ENCODE measurements at places on chromosomes 5 and 9.
A peak's percentile ranks its signal among the peaks of the same experiment; 100 is the strongest.

DNA sequence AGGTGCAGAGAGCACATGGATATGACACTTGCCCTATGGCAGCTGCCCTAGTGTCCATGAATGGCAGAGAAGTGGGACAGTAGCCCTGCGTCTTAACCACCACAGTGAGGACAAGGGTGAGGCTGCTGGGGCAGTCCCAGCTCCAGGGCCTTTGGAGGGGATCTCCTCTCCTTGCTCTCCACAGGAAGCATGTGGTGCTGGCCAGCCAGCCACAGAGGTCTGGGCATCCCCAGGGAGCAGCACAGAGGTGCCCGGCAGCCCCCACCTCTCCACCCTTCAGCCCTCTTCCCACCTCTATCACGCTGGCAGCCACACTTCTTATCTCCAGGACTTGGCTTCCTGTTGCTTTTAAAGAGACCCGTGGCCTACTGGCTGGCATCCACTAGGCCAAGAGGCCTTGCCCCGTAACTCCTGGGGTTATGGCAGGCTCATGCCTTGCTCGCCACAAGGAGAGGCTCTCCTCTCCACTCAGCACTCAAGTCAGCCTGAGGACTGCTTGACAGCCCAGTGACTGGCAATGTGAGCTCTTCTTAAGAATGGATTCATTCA is 21.9 kb downstream of the CSF2 start:
- DNase-seq = no peak

GRCh38 chr9:131235480-131235851 is 40.8 kb downstream of the FAM78A start:
- no peak for DNase-seq

GRCh38 chr9:109518621-109519335 is 20.7 kb upstream of the PTPN3 start:
- DNase-seq = no peak

- no peak for DNase-seq
Measured at GRCh38 chr9:98187926-98188325, 4.5 kb downstream of the CORO2A start.

DNA sequence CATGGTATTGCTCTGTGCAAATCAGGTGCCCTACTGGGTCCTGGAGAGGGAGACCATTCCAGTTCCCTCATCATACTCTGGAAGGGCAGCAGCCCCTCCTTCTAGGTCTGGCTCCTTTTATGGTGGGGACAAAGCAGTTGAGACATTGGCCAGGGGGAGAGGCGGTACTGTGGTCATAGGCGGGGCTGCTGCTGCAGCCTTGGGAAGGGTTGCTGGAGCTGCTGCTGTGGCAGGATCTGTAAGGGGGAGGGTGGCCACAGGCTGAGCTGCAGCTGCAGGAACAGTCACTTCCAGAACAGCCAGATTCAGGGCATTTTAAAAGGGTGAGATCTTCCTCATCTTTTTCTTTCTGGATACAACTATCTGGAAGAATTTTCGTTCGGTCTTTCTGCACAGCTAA is 233.0 kb upstream of the SGCD start:
- peak; percentile 23 for DNase-seq

DNA sequence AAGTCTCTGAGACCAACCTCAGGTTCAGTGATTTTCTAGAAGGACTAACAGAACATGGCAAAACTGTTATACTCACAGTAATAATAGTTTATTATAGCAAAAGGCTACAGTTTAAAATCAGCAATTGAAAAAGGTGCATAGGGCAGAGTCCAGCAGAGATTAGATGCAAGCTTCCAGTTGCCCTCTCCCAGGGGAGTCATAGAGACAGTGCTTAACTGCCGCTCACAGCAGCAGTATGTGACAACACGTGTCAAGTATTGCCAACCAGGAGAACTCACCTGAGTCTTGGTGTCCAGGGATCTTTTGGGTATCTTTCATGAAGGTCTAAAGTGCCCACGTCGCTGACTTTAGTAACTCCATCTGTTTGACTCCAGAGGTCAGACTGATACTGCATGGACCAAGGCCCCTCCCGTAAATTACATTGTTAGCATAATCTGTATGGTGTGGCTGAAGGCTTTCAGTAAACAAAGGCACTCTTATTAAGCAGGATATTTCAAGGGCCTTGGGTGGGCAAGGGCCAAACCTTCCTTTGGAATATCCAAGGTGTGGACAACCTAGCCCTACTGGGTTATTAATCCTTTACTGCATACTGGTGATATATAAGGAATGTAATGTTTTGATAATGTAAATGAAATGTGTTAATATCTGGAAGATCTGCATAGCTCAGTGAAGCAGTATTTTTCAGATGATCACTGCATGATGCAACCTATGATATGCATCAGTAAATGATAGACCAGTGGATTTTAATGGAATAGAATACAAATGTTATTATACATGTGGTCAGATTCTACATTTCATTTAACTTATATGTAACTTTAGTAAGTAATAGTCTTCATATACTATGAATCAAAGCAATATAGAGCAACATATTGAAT is 44.0 kb downstream of the RASA1 start:
- no peak for DNase-seq

DNA sequence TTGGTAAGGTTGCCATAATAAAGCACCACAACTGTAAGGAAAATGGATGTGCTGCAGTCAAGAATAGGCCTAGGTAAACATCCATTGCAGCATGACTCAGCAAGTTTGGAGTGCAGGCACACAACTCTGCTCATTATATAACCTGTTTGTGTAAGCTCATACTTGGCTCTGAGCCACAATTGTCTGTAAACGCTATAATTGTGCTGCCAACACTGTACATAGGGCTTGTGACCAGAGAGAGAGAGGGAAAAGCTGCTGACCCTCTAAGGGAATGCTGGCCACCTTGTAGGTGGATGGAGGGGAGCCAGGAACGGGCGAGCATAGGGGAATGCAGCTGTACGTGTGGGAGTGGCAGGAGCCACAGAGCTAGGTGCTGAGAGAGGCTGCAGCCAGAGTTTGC is 2186.5 kb upstream of the ACO1 start:
- DNase-seq = peak; percentile 18

DNA sequence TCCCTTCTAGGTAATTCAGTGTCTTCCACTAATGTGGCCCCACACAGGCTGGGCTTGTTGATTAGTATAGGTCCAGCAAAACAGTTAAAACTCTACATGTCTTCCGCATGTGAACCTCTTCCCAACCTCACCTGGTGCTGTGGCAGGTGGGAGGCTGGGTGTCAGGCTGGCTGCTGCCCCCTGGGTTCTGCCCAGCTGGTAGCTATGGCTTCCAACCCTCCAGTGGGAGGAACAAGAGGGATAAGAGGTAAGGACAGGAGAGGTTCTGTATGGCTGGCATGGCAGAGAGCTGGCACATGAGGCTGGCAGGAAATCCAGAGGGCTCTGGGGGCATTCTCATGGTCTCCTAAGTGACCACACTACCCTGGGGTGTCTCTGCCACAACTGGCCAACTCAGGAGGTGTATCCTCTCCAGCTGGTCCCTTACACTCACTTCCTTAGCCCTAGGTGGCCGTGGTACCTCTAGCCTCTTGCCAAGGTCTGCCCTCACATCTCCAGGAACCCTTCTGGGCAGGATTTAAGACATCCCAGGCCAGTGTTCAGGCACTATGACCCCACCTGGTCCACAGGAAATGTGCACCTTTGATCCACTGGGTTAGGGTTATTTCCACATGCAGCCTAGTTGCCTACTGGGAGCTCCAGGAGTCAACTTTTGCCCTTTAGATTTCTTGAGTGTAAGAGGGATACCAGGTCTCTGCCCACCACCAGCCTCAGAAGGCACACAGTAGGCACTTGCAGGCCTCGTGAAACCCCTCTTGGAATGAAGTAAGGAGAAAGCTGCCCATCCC is 41.7 kb downstream of the AHRR start:
- no peak for DNase-seq

DNA sequence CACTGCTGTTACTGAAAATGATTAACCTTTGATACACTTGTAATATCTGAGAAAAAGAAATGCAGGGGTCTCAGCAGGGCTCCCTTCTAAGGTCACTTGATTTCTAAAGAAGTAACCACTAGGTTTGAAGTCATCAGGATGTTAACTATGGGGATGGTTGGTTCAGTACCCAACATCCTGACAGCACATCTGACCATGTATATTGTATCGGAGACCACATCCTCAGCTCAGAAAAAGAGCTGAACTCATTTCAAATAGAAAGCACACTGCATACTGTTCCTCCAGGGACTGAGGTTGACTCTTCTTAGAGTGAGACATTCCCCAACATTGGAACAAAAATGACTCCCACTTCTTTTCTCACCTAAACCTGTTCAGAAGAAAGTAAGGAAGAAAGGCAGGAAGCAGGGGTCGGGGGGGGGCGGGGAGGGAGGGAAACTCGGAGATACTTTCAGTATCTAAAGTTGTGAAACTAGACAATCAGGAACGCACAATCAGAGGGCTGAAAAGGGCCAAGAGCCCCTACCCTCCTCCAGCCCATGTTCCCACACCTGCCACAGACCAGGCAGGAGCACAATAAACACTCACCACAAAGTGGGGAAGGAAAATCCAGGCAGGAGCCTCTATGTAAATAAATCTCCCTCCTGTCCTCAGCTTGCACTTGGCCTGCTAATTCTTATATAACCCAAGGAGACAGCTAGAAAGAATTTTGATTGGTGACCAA is 730 bp upstream of the GZMA start:
- no peak for DNase-seq

DNA sequence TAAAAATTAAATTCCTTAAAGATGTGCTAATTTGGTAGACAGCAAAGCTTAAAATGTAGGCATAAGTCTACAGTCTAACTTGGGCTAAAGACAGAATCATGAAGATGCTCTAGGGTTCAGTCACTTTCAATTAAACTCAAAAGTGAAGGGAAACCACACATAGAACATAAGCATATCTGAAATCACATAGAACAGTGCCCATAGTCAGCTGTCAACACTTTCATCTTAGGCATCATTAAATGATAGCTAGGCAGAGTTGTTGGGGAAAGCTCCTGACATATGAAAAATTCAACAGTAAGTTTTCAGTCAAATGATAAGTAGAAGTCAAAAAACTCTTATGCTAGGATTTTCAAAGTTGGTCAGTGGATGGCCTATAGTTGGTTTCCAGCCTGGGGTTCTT is 11.0 kb downstream of the DAB2 start:
- DNase-seq = no peak

GRCh38 chr9:115671963-115672305 is 481.7 kb upstream of the PAPPA start:
- no peak for DNase-seq

DNA sequence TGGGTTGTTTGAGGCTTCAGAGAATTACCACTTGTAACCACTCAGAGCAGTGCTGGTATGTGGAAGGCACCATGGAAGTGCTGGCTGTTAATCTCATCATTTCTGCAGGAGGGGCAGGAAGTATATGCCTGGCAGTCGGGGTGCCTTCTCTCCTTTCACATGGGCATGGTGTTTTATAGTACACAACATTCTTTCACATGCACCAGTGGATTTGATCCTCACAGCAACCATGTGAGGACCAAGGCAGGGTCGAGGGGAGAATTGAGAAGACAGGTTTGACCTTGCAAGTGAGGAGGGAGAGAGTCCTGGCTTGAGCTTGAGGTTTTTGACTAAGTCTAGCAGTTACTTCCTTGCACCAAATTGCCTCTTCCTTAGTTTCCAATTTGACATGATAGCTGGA is 38.0 kb upstream of the TRPC7 start:
- DNase-seq = no peak

DNA sequence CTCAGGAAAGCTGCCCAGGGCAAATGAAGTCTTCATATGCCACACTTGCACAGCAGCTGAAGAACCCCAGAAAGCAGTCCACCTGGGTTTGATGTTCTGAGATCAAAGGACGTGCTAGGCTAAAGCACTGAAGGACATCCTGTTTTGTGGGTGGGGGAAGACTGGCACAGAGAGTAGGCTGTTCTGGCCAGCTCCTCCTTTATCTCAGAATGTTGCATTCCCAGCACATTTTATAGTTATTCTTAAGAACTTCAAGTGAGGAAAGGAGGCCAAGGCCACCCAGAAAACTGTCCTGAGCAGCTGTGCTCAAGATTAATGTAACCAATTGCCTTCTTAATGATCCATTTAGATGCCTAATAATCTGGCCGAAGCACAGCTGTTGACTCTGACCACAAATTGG is 10.9 kb downstream of the SHOC1 start:
- DNase-seq = no peak

- no peak for DNase-seq
Measured at GRCh38 chr5:146785065-146785464, 93.5 kb downstream of the PPP2R2B start.
